ENCODE measurements at places on chromosomes 13 and 19.
A peak's percentile ranks its signal among the peaks of the same experiment; 100 is the strongest.

DNA sequence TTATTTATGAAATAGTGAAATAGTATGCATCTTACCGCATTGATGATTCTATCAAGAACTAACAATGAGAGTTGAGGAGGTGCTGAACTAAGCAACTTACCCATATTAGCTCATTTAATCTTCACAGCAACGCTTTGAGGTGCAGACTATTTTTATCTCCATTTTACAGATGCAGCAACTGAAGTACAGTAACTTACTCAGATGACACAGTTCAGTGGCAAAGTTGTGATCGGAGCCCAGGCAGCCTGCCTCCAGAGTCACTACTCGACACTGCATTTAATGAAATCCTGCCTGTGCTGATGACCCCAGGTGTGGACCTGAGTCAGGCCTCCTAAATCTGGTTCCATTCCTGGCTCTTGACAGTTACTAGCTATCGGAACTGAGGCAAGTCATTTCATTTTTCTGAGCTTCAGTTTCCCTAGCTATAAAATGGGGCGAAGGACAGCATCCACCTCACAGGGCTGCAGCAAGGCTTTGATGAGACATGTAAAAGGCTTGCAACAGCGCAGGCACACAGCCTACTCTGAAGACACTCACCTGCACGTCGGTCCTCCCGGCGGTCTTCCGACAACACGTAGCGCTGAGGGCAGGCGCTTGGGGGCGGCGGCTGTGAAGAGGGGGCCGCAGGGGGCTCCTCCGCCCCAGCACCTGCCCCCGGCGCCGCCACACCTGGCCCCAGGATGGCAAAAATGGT is 1.5 kb downstream of the MYPOP start:
- no peak for DNase-seq

DNA sequence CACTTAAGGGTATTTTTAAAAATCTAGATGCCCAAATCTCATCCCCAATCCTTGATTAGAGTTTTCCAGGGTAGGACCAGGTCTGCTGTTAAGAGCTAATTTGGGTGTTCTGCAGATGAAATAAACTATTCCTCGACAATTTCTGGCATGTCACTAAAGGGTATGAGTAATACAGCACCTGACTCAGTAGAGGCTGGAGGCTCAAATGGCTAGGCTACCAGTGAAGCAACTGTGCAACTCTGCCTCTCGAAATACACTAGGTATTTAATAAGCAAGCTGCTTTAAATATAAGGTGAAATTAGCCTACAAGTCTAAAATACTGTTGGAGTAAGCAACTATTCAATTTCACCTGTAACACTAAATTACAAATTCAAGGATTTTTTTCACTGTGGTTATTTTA is 1.5 kb downstream of the RNF6 start:
- no peak for DNase-seq

- DNase-seq = no peak
These were observed 4.4 kb upstream of the ZNF320 start for GRCh38 chr19:52901842-52902241.

DNA sequence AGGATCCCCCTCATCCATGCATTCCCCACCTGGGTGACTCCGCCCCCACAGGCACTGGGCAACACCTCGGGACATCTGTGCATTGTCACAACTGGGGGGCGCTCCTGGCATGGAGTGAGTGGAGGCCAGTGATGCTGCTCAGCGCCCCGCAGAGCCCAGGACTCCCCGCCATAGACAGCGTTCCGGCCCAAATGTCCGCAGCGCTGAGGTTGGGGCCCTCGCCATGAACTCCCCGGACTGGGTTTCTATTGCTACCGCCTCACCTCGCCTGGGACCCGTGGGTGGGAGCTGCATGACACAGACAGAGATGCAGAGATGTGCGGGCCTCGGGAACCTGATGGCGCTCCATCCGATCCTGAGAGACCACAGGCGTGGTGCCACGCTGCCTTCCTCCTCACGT is 4.6 kb downstream of the FZR1 start:
- no peak for DNase-seq

- DNase-seq = no peak
These were observed 1220.5 kb upstream of the SLC10A2 start for GRCh38 chr13:104286566-104287290.

- no peak for DNase-seq
These were observed 547.3 kb upstream of the MIR17HG start for GRCh38 chr13:90800082-90800746.

- DNase-seq = no peak
These were observed 9.8 kb downstream of the LRRC4B start for GRCh38 chr19:50558449-50558848.

- DNase-seq = no peak
These were observed 27.9 kb upstream of the SPART start for GRCh38 chr13:36374063-36374462.

DNA sequence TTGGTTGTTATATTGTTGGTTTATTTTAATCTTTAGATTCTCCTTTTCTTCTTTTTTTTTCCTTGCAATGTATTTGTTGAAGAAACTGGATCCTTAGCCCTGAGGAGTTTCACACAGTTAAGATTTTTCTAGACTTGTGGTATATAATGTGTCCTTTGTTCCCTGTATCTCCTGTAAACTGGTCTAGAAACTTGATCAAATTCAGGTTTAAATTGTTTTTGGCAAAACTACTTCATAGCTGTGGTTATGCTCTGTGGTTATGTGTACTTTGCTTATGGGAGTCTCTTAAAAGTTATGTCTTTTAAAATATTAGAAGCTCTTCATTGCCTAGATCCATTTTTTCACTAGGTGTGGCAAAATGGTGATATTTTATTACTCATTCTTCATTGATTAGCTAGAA is 3.7 kb upstream of the MTRF1 start:
- DNase-seq = no peak

- no peak for DNase-seq
These were observed 76.2 kb downstream of the FOXO1 start for GRCh38 chr13:40590112-40590862.

- DNase-seq = no peak
These were observed 23.5 kb downstream of the EBPL start for GRCh38 chr13:49667773-49668172.

GRCh38 chr13:76387566-76387965 is 498.6 kb downstream of the KCTD12 start:
- no peak for DNase-seq

GRCh38 chr19:19109601-19110000 is 28.7 kb downstream of the TMEM161A start:
- DNase-seq = no peak

GRCh38 chr19:1862424-1863327 is 703 bp downstream of the KLF16 start:
- DNase-seq = peak; percentile 27

GRCh38 chr13:112133499-112134390 is 66.8 kb downstream of the SOX1 start:
- DNase-seq = no peak

- no peak for DNase-seq
These were observed 432.7 kb downstream of the FOXO1 start for GRCh38 chr13:40233731-40234195.

DNA sequence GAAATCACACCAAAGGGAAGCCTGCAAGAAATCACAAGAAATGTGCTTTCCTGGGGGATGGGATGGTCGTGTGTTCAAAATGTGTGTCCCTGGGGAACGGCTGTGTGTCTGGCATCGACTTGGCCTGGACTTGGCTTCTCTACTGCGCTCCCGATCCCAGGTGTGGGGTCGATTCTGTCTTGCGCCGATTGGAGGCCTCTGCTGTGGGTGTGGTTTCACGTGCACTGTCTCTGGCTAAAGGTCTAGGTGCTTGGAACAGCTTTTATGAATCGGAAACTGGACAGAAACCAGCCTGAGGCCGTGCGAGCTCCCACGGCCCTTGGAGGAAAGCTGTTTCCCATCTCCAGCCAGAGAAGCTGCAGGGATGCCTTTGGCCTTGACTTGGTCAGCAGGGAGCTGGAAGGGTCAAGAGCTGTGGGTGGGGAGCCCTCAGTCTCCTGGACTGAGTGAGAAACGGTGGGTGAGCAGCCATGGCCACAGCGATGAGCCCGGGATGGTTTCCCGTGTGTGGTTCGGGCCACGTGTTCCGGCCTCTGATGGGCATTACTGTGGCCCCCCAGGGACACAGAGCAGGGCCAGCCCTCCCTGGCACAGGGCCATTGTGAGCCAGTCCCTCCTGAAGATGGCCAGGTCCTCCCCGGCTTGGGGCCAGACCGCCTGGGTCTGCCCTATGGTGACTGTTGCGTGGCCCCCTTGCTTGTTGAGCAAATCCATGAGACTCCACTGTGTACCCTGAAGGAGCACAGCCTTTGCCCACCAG is 29.7 kb downstream of the MCF2L start:
- no peak for DNase-seq

GRCh38 chr19:54665530-54665929 is 2.7 kb downstream of the LILRB4 start:
- DNase-seq = no peak

DNA sequence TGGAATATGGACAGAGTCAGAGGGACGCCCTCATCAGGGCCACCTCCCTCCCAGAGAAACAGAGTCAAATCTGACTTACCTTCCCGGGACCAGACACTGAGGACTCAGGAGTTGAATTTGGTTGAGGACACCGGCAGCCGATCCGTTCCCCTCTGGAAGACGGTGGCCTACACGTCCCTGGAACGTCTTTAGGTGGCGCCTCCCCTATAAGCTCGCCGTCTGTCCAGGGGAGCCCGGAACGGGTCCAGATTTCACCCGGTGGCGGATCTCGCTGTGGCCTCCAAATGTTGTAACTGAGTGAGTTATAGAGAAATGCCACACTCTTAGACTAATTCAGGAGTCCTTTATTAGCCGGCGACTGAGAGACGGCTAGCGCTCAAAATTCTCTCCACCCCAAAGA is 9.0 kb downstream of the TNFSF14 start:
- no peak for DNase-seq

GRCh38 chr19:18203408-18203862 is 407 bp downstream of the RAB3A start:
- DNase-seq = no peak

GRCh38 chr19:38736036-38736412 is 8.2 kb downstream of the CAPN12 start:
- peak; percentile 33 for DNase-seq

GRCh38 chr19:18969931-18970659 is 29.1 kb upstream of the HOMER3 start:
- no peak for DNase-seq

DNA sequence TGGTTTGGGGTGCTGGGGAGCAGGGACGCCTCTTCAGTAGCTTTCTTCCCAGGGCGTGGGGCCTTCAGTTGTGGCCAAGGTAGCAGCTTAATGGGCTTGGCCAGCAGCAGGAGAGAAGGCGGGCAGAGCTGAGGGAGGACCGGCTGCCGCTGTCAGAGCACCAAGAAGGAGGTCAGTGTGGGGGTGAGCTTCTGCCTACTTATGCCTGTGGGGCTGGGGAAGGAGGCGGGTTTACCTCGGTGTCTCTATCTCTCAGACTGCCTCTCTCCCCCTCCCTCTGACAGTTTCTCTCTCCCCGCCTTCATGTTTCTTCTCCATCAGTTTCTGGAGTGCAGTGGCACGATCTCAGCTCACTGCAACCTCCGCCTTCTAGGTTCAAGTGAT is at the start of gene CAPN12:
CAPN12 (minus strand) TSS at position 177 of the 384 bp plus-strand sequence. CDS start 309 bp downstream, outside the sequence.
- no peak for DNase-seq

DNA sequence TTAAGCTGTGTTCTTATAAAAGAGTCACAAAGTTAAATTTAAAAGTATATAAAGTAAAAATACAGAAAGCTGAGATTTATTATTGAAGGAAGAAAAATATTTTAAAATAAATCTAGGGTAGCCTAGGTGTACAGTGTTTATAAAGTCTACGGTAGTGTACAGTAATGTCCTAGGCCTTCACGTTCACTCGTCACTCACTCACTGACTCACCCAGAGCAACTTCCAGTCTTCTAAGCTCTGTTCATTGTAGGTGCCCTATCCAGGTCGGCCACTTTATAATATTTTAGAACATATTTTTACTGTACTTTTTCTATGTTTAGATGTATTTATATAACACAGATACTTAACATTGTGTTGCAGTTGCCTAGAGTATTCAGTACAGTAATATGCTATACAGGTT is 47.4 kb downstream of the NDFIP2 start:
- DNase-seq = no peak

GRCh38 chr13:28557725-28558520 is 63.0 kb upstream of the FLT1 start:
- DNase-seq = no peak

GRCh38 chr19:32662186-32662585 is 12.8 kb downstream of the ANKRD27 start:
- DNase-seq = no peak

- DNase-seq = no peak
These were observed 488.1 kb downstream of the COG6 start for GRCh38 chr13:40143559-40143958.
